ENCODE measurements at places on chromosomes 12 and 14.

DNA sequence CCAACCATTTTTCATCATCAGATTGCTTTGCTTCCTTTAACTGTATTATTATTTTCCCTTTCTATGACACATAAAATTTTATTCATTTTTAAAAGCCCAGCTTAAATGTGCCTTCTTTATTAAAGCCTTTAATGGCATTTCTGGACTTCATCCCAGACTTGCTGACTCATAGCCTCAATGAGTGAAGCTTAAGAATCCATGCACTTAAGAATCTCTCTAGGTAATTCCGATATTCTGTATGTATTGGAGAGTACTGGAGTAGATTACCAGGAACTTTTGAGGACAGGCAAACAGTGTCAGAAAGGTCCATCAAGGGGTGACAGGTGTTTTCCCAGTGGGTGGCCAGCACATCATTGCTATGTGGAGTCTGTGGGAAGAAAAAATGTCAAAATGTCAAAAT is 107.9 kb downstream of the PTPRQ start:
- no peak for DNase-seq

DNA sequence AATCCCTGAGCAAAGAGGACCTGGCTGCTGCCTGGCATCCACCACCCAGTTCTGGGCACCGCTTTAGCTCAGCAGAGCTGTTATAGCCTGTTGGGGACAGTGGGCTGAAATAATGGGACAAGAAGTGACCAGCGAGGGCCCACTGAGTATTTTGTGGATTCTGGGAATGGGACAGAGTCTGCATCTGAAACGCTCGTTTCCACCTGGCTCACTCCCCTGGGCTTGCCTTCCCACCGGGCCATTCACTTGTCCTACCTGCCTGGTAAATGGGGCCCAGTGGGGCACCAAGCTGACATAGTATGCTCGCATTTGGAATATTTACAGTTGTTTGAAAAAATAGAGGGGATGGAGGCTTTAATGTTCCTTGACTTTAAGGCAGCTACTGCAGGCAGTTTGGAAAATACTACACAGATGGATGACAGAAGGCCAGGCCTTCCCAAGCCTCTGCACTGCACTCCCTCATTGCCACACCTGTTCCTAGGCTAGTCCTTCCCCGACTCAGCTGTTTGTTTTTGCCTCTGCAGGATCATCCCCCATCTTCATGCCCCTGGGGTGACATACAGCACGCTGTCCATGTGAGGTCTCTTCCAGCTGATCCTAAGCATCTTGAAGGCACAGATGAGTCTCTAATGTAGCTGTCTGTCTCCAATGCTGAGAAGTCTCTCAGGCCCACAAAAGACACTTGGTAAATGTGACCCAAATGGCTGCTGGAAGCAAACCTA is 61.3 kb upstream of the DICER1 start:
- no peak for DNase-seq

DNA sequence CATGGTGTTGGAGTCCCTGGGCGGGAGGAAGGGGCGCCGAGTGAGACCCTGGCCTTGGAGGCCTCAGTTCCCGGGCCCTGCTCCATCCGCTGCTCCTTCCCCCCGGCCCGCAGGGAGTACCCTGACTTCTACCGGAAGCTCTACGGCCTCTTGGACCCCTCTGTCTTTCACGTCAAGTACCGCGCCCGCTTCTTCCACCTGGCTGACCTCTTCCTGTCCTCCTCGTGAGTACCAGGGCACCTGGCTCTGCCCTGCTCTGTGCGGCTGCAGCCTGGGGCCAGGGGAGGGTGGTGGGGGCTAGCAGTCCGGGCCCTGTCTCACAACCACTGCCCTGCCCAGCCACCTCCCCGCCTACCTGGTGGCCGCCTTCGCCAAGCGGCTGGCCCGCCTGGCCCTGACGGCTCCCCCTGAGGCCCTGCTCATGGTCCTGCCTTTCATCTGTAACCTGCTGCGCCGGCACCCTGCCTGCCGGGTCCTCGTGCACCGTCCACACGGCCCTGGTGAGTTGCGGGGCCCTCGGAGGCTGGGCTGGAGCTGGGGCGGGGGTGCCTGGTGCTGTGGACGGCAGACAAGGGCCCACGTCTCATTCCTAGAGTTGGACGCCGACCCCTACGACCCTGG is 7.0 kb downstream of the NOC4L start:
- DNase-seq, result no peak

GRCh38 chr12:22974865-22975264 is 349.9 kb downstream of the ETNK1 start:
- no peak for DNase-seq

GRCh38 chr12:1706632-1706980 is 15.7 kb downstream of the ADIPOR2 start:
- DNase-seq, result no peak

DNA sequence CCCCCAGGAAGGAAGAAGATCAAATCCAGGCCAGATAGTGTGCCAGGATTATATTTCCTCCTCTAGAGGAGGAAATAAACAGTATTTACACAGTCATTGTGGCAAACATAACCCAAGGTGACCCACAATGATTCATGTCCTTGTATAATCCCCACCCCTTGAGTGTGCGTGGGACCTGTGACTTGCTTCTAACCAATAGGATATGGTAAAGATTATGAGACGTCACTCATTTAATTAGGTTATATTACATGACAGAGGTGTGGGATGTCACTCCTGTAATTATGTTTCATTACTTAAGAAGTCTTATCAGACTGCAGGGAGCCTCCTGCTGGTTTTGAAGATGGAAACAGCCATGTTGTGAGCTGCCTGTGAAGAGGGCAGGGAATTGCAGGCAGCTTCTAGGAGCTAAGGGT is 12.2 kb upstream of the CATSPERB start:
- no peak for DNase-seq

DNA sequence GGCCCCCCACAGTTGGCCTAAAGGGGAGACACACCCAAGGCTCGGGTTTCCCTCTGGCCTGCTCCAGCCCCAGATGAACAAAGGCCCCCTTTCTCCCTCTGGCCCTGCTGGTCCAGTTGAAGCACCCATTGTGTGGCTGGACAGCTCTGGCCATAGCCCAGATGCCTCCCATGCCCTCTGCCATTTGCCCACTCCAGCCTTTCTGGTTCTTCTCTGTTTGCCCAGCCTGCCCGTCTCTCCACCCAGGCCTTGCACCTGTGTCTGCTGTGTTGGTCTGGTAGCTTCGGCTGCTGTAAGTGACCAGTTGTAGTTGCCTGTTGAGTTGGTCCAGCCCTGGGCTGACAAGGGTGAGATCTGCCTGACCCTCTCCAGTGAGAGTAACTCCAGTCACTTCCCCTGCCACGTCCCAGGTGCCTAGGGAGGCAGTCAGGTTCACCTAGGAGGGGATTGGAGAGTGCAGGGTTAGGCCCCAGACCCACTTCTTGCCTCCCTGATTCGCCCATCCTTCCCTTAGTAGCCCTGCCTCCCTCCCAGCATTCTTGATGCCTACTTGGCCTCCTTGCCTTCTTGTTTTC is 3.0 kb downstream of the B4GALNT1 start:
- no peak for DNase-seq
